ENCODE measurements at places on chromosomes 5 and 9. TPM values are rescaled to one million over a fixed set of nuclear protein-coding genes. Genes with fewer than 3 reads are reported as not detected.

- no peak for DNase-seq
These were observed 5.7 kb upstream of the SMU1 start for GRCh38 chr9:33082128-33082527.

DNA sequence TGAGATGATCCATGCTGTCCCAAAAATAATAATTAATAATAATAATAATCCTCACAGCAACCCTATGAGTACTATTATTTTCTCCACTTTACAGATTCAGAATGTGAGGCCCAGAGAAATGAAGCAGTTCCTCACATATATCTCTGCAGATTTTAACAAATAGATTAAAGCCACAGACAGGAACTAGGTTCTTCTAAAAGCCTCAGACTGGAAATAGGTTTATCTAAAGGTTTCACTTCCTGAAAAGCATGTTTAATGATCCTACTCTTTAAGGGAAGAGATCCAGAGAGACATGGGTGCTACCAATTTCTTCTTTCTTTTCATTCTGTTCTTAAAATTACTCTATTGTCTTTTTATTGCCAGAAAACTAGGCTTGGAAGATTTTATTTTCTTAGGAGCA lies 1079.4 kb upstream of the COX7C start:
- DNase-seq = no peak

GRCh38 chr9:113995963-113996362 lies 82.1 kb downstream of the AMBP start:
- no peak for DNase-seq

The PCDHGA12 gene
- total RNA-seq = 2.9 TPM

DNA sequence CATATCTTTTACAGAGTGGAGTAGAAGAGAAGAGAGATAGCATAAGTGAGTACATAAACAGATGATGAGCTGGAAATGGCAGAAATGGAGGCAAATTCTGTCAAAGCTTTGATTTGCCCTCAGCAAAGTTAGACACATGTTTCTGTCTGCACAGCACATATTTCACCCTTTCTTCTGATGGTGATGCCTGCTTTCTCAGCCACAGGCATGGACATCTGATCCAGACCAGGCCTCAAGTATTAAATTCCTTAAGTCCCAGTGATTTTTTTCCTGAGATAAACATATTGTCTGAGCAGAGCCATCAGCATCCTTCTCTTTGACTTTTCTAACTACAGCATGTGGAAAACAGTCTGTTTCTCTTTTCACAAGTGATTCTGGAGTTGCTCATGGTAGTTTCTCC lies 409.8 kb downstream of the MAN2A1 start:
- DNase-seq = no peak

The ARID3C gene
- total RNA-seq = not detected

DNA sequence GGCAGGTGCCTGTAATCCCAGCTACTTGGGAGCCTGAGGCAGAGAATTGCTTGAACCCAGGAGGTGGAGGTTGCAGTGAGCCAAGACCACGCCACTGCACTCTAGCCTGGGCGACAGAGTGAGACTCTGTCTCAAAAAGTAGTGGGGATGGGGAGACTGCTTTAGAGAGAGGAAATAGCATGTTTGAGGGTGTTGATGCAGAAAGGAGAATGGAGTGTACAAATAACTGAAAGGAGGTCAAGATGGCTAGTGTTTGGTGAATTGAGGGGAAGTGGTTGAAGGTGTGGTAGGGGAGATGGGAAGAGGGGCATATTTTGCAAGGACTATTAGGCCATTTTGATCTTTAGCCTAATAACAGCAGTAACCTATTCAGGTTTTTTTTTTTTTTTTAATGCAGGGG lies 18.2 kb downstream of the TENT2 start:
- DNase-seq = no peak

DNA sequence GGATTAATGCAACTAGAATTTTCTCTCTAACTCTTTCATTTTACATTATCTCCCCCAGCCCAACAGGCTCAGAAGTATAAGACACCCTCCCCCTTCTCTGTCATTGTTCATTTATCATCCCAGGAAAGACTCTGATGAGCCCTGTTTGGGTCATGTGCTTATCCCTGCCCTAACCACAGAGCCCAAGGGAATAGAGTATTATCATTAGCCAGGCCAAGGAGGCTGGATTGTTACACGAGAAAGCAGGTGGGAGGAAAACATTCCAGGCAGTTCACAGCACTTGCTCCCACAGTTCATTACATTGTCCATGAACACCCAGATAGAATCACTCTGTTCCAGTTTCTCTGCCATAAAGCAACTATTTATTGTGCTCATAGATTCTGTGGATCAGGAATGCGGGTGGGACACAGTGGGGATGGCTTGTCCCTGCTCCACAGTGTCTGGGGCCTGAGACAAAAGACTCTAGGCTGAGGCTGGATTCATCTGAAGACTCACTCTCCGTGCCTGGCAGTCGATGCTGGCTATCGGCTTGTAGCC lies 59.5 kb upstream of the TMEM215 start:
- no peak for DNase-seq

GRCh38 chr5:863244-863805 lies 12.5 kb upstream of the ZDHHC11 start:
- DNase-seq = no peak

DNA sequence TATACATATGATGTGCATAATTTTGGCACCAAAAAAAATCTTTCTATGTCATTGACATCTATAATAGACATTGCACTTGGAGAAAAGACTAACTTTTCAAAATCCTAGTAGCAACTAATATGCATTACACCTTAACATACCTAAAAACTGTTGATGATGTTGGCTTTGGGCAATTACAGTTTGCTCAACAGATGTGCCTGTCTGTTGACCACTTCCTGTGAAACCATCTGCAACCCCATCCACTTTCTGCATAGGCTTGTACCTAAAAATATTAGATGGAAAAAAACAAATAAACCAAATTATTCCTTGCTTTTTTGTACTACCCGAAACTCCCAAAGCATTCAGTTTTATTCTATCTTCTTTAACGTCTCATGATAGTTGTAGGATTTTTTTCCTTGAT lies 248.6 kb downstream of the RFX3 start:
- DNase-seq = no peak

GRCh38 chr5:68172314-68172713 lies 43.2 kb upstream of the PIK3R1 start:
- no peak for DNase-seq

DNA sequence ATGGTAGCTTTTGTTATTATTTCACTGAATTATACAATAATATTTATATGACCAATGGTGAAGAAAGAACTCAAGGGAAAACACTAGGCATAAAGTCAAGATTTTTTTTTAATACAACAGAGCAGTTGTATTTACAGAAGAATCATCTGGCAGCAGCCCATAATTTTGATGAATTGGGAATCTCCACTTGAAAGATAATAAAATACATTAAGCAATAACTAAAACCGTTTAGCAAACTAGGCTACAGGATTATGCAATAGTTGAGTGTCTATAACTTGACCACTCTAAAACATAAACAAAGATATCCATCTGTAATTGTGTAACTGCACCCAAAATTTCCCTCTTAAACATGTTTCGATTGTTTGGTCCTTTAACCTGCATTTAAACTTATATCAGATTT lies 80.8 kb downstream of the SNCAIP start:
- DNase-seq = no peak

DNA sequence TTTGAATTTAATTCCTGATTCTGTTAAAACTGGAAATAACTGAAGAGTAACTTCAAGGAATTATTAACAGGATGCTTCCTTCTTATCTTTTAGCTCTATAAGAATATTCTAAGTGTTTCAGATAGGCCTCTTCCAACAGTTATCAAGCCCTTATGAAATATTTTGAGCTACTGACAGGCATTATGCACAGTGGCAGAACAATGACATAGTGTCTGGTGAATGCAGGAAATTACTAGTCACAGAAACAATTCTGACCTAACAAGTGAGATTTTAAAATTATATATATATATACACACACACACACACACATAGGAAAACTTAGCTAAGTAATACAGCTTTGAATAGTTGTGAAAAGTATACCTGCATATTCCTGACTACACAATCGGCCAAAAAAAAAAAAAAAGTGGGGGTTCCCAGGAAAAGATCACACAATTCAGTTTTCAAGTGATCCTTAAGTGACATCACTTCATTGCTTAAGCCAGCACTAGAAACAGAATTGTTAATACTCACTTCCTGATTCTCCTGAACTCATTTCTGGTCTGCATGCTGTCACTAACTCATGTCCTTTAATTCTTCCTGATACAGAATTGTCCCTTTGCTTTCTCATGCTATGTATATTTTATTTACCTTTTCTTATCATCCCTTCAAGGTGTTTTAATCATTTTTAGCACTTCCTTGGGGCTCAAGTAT lies 77.3 kb downstream of the SLC25A46 start:
- DNase-seq = no peak

GRCh38 chr9:110936719-110937452 lies 101.4 kb downstream of the LPAR1 start:
- DNase-seq = no peak

The SPTLC1 gene
- total RNA-seq = 72.7 TPM

The ARL14EPL gene
- 0.66 TPM for total RNA-seq

The PLAC8L1 gene
- total RNA-seq = 3.8 TPM

- DNase-seq = no peak
These were observed 93.5 kb downstream of the GLDC start for GRCh38 chr9:6552033-6552432.

The SPATA31E1 gene
- not detected for total RNA-seq

DNA sequence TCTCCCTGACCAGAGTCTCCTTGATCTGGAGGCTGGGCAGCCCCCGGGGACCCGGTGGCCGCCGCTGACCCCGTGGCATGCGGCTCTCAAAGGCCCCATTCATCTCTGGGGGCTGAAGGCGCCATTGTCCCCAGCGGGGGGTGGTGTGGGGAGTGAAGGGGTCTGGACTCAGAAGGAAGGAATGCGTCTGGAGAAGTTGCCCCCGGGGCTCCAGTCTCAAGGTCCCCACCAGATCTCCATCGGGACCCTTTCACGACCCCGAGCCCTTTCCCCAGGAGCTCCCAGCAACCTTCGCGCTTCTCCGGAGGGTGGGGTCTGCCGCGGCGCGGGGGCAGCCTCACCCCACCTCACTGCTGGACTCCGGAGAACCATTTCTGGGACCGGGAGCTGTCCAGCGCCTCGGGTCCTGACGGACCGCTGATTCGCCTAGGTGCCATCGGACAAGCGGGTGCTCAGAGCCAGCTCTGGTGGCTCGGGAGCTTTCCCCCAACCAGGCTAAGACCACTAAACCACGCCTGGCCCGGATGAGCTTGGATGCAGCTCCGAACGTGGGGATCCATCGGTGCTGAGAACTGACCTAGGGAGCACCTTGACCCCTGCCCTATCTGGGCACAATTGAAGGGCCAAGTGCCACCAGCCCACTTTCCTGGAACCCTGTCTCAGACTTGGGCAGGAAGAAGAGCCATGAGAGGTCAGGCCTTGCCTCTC lies 5.1 kb upstream of the PCDH1 start:
- peak; percentile 66 for DNase-seq

- no peak for DNase-seq
These were observed 8.4 kb downstream of the UBTD2 start for GRCh38 chr5:172274951-172275753.

DNA sequence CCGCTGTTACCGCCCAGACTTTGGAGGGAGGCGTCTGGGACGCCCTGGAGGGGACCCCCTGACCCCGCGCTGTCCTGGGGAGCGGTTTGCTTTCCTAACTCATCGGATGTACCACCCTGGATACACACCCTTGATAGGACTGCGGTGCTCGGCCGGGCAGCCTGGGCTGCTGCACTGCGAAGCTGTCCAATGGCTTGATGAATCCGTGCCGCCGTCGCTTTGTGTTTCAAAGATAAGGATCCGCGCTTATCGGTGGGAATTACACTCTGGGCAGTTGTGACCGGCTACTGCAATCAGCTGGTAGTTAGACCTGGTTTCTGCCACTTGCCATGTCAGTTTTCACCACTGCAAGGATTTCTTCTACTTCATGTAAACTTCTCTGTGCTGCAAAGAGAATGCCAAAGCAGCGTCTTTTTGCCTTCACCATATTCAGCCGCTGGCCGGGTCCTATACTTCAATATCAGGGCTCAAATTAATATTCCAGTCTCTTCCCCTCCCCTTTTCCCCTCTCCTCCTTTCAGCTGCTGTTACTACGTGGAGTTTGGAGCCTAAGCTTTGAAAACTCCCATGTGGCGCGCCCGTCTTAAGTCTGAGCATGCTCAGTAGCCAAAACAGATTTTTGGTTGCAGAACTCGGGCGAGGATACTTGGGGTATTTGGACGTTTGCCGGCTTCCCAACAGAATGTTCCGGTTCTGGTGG lies 727 bp downstream of the SMAD5 start:
- peak; percentile 45 for DNase-seq

The IFNA4 gene
- not detected for total RNA-seq

GRCh38 chr5:136015966-136016650 lies 12.7 kb upstream of the TGFBI start:
- DNase-seq = no peak

The ANKRD31 gene
- total RNA-seq = 1.5 TPM

- no peak for DNase-seq
These were observed 813.9 kb upstream of the CDH10 start for GRCh38 chr5:25458628-25459027.

DNA sequence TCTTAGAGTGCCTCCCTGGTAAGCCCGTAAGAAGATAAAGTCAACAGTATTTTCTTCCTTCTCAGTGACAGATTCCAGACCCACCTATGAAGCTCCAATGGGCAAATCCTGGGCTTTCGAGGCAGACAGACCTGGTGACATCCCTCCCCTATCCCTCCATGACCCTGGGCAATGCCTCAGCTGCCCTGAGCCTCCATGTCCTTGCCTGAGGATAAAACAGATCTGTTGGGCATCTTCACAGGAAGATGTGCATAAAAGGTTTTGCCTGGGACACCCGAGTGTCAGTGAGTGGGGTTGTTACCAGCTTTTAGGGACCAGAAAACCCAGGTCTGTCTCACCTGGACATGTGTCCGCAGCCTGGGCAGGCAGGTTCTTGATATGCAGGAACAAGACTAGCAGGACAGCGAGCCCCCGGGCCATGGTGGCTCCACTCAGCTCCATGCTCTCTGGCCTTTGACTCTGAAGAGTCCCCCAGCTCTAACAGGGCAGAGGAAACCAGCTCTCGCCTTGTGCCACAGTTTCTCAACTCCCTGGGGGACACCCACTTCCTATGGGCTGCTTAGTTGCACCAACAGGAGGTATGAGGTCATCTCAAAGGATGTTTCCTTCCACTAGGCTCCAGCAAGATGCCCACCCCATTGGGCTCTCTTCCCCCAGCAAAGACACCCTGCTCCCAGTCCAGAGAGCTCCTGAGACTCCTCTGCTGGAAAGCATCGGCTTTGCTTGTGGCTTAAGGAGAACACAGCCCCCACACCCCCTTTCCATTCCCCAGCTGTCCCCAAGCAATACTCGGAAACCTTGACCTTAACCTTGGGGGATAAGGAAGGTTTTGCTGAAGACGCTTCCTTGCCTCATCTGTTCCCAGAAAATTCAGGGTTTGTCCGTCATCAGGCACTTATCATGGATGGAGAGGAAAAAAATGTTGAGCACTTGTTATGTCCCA lies at the start of gene FCN1:
FCN1 (minus strand) TSS at position 482 of the 943 bp plus-strand sequence; CDS start at position 441, 41 bp downstream.
- no peak for DNase-seq

The ACOT12 gene
- total RNA-seq = not detected
